ENCODE measurements at places on chromosomes 6 and 20.

- DNase-seq = no peak
Observed at GRCh38 chr6:55566036-55566710, 12.8 kb downstream of the HMGCLL1 start.

DNA sequence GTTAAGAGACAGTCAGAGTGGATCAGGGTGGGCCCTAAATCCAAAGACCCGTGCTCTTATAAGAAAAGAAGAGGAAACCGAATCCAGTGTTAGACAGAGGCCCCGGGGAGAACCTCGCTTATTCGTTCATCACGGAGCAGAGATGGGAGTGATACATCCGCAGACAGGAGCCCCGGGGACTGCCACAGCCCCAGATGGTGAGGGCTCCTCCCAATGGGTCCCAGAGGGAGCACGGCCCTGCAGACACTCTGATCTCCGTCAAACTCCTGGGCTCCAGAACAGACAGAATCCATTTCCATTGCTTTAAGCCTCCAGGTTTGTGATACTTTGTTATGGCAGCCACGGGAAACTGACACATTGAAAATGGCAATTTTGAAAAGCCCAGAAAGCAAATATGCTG, 47.0 kb downstream of the CDH4 start:
- no peak for DNase-seq

GRCh38 chr6:120569714-120570113, 764.6 kb downstream of the TBC1D32 start:
- DNase-seq = peak; percentile 60

DNA sequence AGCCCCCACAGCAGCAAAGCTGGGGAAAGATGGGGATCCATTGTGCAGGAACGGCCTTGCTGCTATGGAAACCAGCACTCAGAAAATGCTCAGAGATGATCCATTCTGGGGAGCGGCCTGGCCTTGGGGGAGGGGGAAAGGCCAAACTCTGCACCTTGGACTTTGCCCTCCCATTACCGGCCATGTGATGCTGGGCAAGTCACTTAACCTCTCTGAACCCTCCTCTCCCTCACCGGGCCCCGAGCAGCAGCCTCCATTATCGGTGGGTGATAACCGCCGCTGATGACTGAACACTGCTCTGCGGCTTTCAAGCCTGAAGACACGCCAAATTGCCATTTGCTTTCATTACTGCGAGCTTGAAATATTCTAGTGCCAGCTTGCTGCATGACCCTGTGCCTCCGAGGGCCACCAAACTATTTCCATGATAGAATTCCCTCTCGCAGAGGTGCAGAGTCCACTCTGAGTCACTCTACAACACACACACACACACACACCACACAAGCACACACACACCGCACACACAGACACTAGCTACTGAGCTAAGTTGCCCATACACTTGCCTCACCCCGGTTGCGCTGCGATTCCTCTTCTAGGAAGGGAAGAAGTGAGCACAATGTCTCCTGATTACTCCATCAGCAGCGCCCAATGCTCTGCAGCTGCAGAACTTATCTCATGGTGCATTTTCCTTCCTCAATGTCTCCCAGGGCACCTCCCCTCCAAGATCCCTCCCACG, 20.6 kb upstream of the SIRPA start:
- DNase-seq = no peak

DNA sequence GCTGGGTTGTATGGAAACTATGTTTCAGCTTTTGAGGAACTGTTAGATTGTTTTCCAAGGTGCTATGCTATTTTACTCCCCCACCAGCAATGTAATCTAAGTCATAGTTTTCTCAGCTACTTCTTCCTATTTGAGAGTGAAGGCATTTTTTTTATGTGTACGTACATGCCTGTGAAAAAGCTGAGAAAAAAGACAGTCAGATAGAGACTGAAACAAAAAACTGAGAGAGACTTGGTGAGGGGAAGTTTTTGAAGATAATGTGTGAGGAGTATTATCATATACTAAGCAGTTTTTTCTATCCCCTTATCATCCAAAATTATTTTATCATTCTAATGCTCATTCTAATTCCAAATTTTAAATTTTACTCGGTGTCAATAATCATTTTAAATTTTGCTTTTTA, 780.0 kb downstream of the BCKDHB start:
- no peak for DNase-seq

- no peak for DNase-seq
Observed at GRCh38 chr6:40344566-40345167, 242.5 kb downstream of the LRFN2 start.

GRCh38 chr6:154689493-154690255, 43.5 kb upstream of the SCAF8 start:
- DNase-seq = no peak

DNA sequence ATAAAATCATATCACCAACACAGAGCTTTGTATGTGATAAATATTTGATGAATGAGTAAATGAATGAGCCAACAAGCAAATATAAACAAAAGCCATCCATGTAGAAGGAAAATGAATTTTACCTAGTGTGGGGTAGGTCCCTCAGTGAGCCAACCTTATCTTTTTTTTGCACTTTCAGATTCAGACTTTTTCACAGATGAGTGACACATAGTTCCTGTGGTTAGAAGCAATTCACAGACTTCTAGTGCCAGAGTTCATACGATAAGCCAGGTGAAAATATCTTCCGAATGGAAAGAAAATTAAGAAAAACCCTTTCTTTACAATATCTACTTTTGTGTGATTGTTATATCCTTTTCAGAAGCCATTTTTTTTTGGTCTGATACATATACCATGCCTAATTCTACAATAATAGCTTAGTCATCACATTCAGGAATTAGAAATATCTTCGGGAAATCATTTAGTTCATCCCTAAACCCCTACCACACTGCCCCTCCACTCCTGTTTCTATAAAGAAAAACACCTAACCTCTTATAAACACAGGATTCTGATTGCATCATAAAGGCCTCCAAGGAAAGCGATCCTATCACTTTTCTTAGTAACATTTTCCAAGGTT, 82.7 kb upstream of the CNR1 start:
- DNase-seq = no peak

DNA sequence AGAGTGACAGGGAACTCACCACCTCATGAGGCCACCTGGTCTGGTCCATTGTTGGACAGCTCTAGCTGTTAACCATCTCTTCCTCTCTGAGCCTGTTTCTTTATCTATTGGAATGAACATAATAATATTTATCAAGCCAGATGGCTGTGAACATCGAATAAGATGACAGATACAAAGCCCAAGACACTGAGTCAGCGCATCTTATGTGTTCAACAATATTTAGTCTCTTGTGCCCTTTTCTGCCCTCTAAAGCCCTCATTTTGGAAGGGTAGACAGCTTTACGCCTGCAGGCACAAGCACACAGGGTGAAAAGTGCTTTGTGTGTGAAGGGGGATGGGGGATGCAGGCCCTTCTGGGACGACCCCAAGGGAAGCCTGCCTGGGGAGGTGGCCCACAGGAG, 164.0 kb downstream of the GRM4 start:
- no peak for DNase-seq

GRCh38 chr6:109722011-109722410, 30.9 kb downstream of the FIG4 start:
- DNase-seq = no peak

DNA sequence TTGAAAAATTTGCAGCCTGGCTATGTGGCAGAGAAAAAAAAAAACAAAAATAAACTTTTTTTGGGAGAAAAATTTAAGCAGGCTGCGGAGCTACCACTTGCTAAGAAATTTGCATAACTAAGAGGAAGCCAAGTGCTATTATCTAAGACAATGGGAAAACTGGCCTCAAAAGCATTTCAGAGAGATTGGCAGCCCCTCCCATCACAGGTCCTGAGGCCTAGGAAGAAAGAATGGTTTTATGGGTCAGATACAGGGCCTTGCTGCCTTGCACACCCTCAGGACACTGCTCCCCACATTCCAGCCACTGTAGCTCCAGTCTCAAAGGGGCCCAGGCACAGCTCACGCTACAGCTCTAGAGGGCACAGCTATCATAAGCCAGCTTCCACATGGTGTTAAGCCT, 777.9 kb downstream of the TENT5A start:
- no peak for DNase-seq

GRCh38 chr6:158387036-158387435, 74.8 kb downstream of the TULP4 start:
- DNase-seq = no peak

- DNase-seq = no peak
Observed at GRCh38 chr6:47126647-47127391, 84.7 kb upstream of the ADGRF1 start.

DNA sequence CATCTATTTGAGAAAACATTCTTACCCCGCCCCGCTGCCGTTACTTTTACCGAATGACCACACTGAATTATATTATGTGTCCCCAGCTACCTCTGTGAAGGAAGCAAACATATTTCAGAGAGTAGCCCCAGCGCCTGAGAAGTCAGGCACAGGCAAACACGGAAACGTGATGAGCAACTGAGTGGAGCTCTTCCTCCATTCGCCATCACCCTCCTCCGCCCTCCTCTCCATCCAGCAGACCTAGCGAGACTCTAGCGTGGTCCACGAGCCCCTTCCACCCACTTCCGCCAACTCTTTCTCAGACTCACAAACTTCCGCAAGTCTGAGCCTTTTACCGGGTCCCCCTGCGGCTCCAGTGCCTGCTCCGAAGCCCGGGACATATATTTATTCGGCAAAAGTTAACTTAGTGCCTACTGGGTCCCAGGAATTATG, 582 bp downstream of the SNRPB start:
- DNase-seq = peak; percentile 67

DNA sequence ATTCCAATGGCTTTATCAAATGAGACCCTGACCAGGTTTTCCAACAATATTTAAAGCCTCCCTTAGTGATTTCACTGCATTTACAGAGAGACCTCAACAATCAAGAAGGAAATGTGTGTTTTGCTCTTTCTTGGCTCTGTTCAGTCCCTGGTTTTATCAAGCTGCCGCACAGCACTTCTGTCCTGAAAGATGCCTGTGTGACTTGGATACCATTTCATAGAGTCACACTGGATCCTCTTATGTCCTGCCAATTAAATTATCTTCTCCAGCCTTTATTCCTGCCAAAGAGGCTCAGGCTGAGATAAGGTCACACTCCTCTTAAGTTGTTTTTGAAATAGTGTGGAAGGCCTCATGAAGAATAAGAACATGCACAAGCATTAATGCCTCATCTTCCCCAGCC, 197.0 kb upstream of the RNF217 start:
- DNase-seq = no peak

GRCh38 chr6:105591053-105591452, 188.2 kb upstream of the PREP start:
- peak; percentile 11 for DNase-seq

GRCh38 chr6:70124882-70125545, 177.9 kb downstream of the COL9A1 start:
- DNase-seq = peak; percentile 86

DNA sequence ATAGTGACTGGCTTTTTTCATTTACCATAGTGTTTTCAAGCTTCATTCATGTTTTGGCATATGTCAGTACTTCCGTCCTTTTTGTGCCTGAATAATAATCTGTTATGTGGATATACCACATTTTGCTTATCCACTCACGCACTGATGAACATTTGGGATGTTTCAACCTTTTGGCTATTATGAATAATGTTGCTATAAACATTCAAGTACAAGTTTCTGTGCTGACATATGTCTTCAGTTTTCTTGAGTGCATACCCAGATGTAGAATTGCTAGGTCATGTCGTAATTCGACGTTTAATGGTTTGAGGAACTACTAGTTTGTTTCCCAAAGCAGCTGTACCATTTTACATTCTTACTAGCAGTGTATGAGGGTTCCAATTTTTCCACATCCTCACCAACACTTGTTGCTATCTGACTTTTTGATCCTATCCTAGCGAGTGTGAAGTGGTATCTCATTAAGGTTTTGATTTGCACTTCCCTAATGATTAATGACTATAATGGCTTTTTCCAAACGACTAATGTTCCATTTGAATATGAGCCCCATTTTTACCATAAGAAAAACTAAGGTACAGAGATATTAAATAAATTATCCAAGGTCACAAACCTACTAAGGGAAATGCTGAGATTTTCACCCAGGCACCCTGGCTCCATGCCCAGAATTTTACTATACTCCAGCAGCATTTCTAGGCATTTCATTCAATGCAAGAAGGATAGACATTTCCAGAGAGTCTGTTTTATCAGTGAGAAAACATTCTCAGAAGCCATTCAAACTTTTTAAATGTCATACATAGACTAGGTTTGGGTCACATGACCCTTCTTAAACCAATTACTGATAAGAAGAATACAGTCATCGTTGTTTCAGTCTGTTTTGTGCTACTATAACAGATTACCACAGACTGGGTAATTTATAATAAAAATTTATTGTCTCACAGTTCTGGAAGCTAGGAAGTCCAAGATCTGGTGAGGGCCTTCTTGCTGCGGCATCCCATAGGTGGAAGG, 71.1 kb upstream of the RUNX2 start:
- DNase-seq = peak; percentile 8

Measured in fibroblast of skin of back (primary cell).